ENCODE measurements at places on chromosomes 13 and 19.

- DNase-seq, result no peak
These were observed 24.4 kb upstream of the GGACT start for GRCh38 chr13:100613031-100613430.

DNA sequence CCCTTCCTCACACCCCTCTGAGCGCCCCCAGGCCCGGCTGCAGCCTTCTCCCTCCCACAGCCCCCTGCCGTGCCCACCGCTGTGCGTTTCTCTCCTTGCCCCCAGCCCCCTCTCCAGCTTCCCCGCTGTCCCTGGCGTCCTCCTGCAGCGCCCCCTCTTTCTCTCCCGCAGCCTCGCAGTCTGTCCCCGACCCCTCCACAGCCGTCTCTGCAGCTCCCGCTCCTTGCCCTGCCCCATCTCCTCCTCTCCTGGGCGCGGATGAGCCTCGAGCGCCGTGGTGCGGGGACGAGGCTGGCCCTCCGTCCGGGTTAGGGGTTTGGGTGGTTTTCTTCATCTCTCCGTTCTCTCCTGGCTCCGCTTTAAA is 1.1 kb downstream of the KMT5C start:
- no peak for DNase-seq

- DNase-seq, result no peak
These were observed 15.3 kb downstream of the ZNF536 start for GRCh38 chr19:30387311-30388115.

DNA sequence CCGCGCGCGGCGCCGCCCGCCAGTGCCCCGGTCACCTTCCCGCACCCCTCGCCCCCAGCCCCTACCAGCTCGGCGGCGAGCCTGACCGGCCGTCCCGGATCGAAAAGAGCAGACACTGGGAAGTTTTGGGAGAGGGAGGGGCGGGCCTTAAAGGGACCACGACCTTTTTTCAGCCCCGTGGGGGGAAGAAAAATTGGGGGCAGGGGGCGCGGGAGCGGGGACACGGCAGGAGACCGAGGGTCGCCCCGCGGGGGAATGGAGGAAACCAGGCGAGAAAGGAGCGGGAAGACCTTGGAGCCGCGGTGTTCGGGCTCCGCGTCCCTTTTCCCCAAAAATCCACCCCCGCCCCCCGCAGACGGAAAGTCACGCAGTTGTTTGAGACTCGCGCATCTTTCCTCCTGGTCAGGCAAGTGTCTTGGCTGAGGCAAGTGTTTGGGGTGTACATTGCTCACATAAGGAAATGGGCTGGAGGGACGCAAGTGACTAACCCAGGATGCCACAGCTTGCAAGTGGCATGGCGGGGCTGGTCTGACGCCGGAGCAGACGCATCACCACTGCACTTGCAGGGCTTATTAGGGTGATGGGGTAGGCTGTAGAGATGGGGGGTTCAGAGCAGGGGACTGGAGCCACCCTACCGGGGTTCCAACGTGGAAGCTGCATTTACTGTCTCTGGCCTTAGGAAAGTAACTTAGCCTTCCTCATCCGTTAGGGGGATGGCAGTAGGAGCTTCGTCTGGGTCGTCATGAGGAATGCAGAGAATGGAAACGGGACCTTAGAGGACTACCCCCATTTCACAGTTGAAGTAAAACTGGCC is 2.7 kb upstream of the HNRNPL start:
- peak; percentile 86 for DNase-seq

DNA sequence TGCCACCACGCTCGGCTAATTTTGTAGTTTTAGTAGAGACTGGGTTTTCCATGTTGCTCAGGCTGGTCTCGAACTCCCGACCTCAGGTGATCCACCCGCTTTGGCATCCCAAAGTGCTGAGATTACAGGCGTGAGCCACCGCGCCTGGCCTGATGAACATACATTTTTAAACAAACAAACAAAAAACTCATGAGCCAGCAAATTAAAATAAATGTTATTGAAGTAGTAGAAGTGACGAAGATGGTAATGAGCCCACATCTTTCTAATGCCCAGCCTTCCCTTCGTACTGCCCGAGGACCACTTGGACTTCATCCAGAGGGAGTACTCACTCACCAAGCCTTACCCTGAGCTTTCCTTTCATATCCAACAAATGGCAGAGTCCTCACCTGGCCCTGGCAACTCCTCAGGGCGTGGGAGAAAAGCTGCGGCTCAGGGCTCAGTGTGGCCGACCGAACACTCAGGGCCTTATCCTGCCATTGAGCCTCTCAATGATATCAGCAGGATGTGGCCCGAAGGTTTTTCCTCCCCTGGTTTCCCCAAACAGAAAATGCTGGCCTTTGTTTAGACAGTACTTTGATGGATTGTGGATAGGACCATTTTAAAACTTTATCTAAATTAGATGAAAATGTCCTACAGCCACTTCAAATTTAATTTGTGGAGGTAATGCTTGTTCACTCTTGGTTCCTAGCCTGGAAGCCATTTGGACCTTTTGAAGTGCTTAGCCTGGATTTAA is 22.8 kb upstream of the ABCC4 start:
- no peak for DNase-seq

DNA sequence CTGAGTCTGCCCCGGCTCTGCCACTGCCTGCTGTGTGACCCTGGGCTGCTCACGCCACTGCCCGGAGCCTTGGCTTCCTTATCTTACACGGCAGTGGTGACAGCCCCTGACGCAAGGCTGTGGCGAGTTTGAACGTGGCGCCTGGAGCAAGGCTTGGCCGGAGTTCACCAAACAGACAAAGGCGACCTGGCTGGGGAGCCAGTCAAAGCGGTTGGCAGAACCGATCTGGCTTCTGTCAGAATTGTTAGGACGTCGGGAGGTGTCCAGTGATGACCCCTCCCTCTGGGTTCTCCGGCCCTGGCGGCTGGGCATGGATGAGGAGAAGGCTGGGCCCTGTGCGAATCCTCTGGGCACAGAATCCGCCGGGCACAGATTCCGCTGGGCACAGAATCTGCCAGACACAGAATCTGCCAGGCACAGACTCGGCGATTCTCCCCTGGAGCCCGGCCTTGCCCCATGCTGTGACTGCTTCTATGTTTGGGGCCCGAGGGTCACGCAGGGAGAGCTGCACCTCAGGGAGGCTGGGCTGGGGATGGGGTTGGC is 11.7 kb upstream of the TMEM255B start:
- no peak for DNase-seq

- DNase-seq, result no peak
These were observed 426.1 kb downstream of the EFNB2 start for GRCh38 chr13:106109391-106109791.

GRCh38 chr19:6216996-6217751 is 62.6 kb downstream of the MLLT1 start:
- peak; percentile 56 for DNase-seq

- DNase-seq, result peak; percentile 69
These were observed 32.2 kb upstream of the TNFAIP8L1 start for GRCh38 chr19:4606921-4607678.

DNA sequence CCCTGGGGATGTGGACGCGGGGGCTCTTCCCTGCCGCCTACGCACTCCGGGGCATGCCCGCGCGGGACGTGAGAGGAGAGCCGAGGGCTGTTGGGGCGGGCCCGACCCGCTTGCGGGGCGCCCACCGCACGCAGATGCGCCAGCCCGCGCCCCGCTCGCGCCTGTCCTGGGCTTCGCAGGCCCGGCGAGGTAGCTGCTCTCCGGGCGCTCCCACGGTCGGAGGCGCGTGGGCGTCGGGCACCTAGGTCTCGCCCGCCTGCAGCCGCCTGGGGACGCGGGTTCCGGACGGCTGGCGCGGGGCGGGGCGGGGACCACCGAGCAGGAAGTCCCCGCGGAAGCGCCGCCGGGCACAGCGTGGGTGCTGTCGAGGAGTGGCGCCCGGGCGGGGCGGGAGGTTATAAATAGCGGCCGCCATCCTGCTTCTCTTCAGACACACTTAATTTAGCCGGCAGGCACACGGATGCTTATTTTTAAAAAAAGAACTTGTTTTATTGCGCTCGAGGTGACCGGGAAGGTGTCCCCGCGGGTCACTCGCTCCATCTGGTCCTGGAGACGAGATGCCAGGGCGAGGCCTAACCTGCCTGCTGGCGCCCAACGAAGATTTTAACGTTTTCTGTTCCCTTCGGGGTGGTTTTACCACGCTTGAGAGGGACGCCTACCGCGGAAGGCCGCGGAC is 561 bp upstream of the GJA3 start:
- DNase-seq, result no peak

- peak; percentile 97 for DNase-seq
These were observed 195.6 kb downstream of the GGACT start for GRCh38 chr13:100392709-100393630.

- no peak for DNase-seq
These were observed 56.6 kb upstream of the RANBP3 start for GRCh38 chr19:6034512-6034911.

- peak; percentile 88 for DNase-seq
These were observed 5.1 kb downstream of the DOT1L start for GRCh38 chr19:2168619-2169424.

DNA sequence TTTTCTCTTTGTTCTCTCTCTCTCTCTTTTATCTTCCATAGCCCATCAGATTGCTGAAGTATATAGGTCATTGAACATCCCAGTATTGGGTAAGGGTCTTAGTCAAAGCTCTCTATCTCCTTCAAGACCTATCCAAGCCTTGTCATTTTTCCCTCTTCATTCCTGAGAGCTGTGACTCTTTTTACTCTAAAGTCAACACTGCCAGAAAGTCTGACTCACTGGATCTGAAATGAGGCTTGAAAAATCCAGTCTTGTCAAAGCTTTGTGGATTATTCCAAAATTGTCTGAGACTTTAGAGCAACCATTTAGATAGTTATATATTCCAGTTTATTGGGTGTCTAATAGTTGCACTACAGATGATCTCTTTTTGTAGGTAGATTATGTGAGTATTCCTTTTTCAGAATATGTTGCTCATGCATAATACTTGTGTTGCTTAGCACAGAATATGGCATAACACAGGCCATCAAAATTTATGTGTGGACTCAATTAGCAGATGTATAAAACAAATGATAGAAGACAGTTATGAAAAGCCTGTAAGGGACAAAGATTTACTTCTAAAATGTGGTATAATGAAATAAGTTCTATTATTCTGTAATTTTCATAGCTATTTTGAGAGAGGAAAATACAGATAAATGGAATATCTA is 389.3 kb upstream of the PCDH9 start:
- DNase-seq, result no peak

DNA sequence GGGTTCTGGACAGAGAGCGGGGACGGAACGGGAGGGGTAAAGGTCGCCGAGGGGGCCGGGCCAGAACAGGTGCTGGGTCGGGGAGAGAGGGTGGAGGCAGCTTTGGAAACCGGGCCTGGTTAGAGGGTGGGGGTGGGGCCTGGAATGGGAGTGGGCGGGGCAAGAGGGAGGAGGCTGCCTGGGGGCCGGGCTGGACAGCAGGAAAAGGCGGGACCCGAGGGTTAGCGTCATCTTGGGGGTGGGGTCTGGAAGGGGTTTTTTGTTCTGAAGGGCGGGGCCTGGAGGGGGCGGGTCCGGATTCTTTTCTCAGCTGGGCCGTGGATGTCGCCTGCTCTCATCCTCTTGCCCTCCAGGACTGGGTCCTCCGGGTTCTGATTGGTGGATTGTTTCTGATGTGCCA is 4.3 kb upstream of the ZNF813 start:
- DNase-seq, result peak; percentile 20

DNA sequence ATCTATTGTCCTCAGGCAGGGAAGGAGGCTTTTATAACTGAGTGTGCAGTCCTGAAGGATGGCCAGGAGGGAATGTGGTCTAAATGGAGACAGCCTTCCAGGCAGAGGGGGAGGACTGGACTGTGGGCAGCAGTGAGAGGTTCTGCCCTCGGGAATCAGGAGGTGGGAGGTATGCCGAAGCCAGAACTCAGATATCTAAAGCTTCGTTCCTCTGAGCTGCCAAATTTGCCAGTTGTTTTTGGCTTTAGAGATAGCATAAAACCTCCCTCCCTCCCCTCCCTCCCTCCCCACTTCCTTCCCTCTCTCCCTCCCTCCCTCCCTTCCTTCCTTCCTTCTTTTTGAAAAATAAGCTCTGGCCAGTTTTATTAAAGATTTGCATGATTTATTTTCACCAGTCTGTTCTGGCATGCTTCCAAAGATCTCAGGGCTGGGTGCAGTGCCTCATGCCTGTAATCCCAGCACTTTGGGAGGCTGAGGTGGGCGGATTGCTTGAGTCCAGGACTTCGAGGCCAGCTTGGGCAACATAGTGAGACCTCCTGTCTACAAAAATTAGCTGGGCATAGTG is 2.4 kb downstream of the MEDAG start:
- DNase-seq, result no peak

GRCh38 chr13:43116242-43116641 is 92.9 kb downstream of the DNAJC15 start:
- DNase-seq, result no peak

DNA sequence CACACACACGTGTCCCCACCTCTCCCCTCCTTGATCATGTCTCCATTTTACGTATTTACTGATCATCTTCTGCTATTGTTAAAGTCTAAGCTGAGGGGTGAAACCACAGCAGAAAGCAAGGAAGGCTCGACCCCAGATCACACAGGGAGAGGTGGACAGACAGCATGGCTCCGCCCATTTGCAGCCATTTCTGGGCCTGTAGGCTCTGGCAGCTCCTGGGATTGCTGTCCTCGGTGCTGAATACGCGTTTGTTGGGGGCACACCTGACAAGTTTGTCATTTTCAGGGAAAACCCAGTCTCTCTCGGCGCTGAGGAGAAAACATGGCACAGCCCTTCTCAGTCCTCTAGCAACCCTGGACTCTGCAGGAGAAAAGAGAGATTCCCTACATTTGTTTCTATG is 8.0 kb downstream of the TMEM86B start:
- DNase-seq, result no peak

- peak; percentile 56 for DNase-seq
These were observed 492.7 kb downstream of the GPC5 start for GRCh38 chr13:91891141-91891540.

DNA sequence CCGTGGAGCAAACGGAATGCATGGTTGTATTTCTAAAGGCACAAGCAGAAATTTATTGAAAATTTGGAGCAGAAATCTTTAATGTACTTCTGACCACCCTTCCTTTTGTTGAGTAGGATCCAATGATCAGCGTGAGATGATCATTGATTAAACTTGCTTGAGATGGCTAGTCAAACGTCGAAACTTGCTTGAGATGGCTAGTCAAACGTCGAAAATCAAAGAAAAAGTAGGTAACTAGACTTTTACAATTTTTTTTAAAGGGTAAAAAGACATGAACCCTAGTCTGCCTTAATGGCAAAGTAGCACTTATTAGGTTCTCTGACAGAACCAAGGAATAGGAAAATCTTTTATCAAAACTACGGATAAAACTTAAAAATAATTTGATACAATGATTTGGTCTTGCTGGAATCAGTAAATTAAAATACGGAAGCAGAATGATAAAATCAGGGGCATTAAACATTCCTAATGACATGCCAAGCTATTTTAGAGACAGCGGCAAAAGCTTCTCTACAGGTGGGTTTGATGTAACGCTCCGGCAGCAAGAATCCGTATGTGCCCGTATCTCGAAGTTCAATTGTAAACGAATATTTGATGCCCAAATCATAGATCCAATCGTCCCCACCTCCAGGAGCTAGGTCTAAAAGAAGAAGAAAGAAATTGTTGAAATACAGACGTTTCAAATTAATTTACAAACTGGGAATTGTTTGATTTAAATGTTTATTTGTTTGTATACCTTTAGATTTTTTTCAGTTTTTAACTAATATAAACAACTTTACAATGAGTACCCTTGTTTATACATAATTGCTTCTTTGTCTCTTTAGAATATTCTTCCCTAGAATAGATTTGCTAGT is 841 bp upstream of the ZC3H13 start:
- peak; percentile 5 for DNase-seq

GRCh38 chr13:92461402-92461801 is 765.2 kb upstream of the GPC6 start:
- DNase-seq, result no peak

GRCh38 chr19:38267761-38268483 is 3.5 kb downstream of the SPINT2 start:
- DNase-seq, result no peak

GRCh38 chr19:2381148-2381820 is 21.2 kb downstream of the TMPRSS9 start:
- DNase-seq, result no peak

GRCh38 chr19:50657222-50657669 is 8.0 kb downstream of the C19orf81 start:
- no peak for DNase-seq

Measured in muscle of back (tissue), 13 donors.